Neural crest cell (in vitro differentiated cells): ENCODE measurements at places on chromosomes 4 and X. TPM values are rescaled to one million over a fixed set of nuclear protein-coding genes. Genes with fewer than 3 reads are reported as not detected.

Gene MAGEC1
- total RNA-seq: not detected in 2 replicates

Gene PABPC1L2A
- 0.23 and 0.39 TPM in 2 replicates for total RNA-seq

Gene FAM133A
- 0.58 and 0.86 TPM in 2 replicates for total RNA-seq

Gene LINC00632
- total RNA-seq: 243 and 314 TPM in 2 replicates

Gene PF4V1
- total RNA-seq: not detected in 2 replicates

Gene LUZP4
- total RNA-seq: not detected in 2 replicates

Gene FANCB
- 16.1 and 19.5 TPM in 2 replicates for total RNA-seq

Gene NAP1L2
- 7.2 and 7.3 TPM in 2 replicates for total RNA-seq

GRCh38 chr4:28966982-28967381, 1753.2 kb upstream of the PCDH7 start:
- no peaks in the 10 kb centered on the region for H3K4me1 ChIP-seq
- H3K27ac ChIP-seq: no peak overlapping the region
- H3K36me3 ChIP-seq: no peaks in the 10 kb centered on the region
- no peaks in the 10 kb centered on the region for H3K27me3 ChIP-seq

- peaks cover 63% of the 10 kb centered on the region for H3K4me1 ChIP-seq
- H3K27me3 ChIP-seq: no peaks in the 10 kb centered on the region
- H3K36me3 ChIP-seq: peaks cover 2% of the 10 kb centered on the region
These were observed 548 bp downstream of the TMEM164 start for GRCh38 chrX:110003167-110004156.

DNA sequence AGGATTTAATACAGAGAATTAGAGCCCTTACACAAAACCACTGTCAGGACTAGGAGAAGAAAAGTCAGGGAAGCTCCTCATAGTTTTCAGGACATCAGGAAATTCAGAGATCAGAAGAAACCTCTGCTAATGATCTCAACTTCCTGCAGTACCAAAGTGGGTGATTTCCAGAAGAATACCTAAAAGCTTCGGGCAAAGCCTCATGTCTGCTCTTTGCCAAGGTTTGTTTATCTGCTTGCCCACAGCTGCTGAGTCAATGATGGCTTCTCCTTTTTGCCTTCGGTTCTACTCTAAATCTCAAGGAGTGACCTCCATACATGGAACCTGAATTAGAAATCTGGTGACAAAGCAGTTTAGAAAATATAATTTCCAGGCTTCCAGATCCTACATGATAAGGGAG, 68.4 kb downstream of the USP38 start:
- no peak for DNase-seq
- H3K4me3 ChIP-seq: no peak overlapping the region
- H3K27me3 ChIP-seq: no peaks in the 10 kb centered on the region
- H3K4me1 ChIP-seq: no peaks in the 10 kb centered on the region

DNA sequence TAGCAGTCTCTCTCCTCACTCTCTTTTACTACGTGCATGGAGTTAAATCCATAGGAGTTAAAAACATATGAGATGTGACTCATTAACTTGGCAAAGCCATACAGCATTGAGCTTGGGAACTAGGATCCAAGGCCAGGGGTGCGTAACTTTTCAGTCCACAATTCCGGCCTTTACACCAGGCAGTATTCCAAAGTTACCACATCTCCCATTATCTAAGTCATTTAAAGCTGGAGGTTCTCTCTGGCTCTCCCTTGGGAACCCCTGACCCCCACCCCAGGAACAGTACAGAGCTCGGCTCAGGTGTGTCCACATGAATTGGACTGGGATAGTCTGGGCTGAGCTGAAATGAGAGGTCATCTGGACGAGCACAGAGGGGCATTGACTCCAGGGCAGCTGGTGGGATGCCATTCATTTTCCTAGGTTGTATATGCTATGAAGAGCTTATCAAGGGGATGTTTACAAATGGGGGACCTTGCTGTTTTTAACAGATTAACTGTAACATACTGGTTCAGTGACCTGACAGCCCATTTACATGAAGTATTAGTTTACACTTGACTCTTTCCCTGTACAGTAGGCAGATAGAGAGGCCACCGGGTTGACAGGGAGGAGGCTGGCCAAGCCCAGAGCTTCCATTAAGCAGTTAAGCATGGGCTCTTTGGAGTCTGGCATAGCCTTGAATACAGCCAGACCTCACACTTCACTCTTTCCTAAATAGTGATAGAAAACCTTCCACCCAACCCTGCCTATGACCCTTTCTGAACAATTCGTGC, 128.8 kb downstream of the RAB28 start:
- no peaks in the 10 kb centered on the region for H3K27me3 ChIP-seq
- no peak overlapping the region for H3K27ac ChIP-seq
- H3K36me3 ChIP-seq: peaks cover 28% of the 10 kb centered on the region

- H3K4me3 ChIP-seq: no peak overlapping the region
- H3K4me1 ChIP-seq: no peaks in the 10 kb centered on the region
- no peaks in the 10 kb centered on the region for H3K27me3 ChIP-seq
- no peak for DNase-seq
These were observed 802.0 kb downstream of the RPA4 start for GRCh38 chrX:97685753-97686152.

GRCh38 chrX:130563476-130563875, 161.7 kb downstream of the RBMX2 start:
- H3K27ac ChIP-seq: no peak overlapping the region
- no peaks in the 10 kb centered on the region for H3K36me3 ChIP-seq
- H3K27me3 ChIP-seq: no peaks in the 10 kb centered on the region
- H3K4me3 ChIP-seq: no peak overlapping the region

- H3K27me3 ChIP-seq: no peaks in the 10 kb centered on the region
- H3K27ac ChIP-seq: no peak overlapping the region
- H3K36me3 ChIP-seq: no peaks in the 10 kb centered on the region
- H3K4me1 ChIP-seq: peaks cover 6% of the 10 kb centered on the region
These were observed 18.9 kb upstream of the PCDH10 start for GRCh38 chr4:133130171-133130570.

DNA sequence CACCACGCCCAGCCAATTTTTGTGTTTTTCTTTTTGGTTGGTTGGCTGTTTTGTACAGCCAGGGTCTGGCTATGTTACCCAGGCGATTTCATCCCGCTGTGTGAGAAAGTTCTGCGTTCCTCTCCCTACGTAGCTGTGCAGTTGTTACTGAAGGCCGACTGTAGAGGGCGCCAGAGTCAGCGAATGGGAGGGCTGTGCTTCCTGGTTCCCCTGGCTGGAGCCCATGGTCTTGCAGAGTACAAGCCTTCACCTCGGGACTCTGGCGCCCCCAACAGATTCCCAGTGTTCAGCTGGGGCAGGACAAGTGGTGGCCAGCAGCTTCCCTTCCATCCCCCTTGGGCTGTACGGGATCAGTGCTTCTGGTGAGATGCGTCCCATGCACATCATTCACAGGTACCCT, 5.6 kb upstream of the CT45A1 start:
- no peak overlapping the region for H3K4me3 ChIP-seq
- peak; percentile 26 for DNase-seq
- no peaks in the 10 kb centered on the region for H3K4me1 ChIP-seq
- no peak overlapping the region for H3K27ac ChIP-seq
- H3K27me3 ChIP-seq: peaks cover 2% of the 10 kb centered on the region
- H3K36me3 ChIP-seq: peaks cover 2% of the 10 kb centered on the region

DNA sequence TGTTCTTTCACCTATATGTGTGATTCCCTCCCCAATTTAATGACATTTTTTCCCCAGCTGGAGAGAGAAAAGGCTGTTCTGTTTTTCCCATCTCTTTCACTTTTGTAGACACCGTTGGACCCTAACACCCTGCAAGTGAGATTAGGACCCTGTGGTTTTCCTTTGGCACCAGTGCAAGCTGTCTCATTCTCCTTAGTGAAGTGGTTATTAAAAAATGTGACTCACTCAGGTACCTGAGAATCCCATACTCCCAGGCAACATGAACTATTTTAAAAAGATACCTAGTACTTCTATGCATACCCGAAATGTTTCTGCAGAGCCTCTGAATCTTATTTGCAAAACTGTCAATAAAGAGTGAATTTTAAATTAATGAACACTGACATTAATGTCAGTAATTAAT, 175.7 kb upstream of the TBC1D9 start:
- H3K4me3 ChIP-seq: no peak overlapping the region
- peaks cover 5% of the 10 kb centered on the region for H3K36me3 ChIP-seq
- H3K27ac ChIP-seq: no peak overlapping the region
- H3K27me3 ChIP-seq: no peaks in the 10 kb centered on the region

DNA sequence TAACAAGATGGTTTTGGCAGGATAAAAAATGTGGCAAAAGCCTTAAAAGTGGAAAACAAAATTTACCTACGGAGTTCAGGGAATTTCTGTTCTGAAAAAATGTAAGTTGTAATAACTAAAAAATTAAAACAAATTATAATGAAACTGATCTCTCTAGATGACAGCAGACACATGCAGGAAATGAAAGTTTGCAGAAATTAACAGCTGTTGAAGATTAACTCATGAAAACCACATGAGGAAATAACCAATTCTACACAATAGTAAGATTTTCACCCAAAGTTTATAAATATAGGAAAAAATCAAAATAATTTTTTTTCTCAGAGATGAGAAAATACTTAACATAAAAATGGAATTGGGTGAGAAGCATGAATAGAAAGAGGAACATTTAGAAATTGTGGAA, 47.5 kb upstream of the UGT2B15 start:
- H3K27me3 ChIP-seq: no peaks in the 10 kb centered on the region
- no peak for DNase-seq
- no peak overlapping the region for H3K4me3 ChIP-seq

GRCh38 chr4:141065872-141066271, 67.4 kb downstream of the RNF150 start:
- no peak for DNase-seq
- peaks cover 7% of the 10 kb centered on the region for H3K4me1 ChIP-seq
- H3K27me3 ChIP-seq: no peaks in the 10 kb centered on the region

GRCh38 chr4:81634165-81634564, 162.5 kb upstream of the RASGEF1B start:
- H3K27ac ChIP-seq: no peak overlapping the region
- H3K27me3 ChIP-seq: no peaks in the 10 kb centered on the region
- DNase-seq: no peak
- H3K4me3 ChIP-seq: no peak overlapping the region

DNA sequence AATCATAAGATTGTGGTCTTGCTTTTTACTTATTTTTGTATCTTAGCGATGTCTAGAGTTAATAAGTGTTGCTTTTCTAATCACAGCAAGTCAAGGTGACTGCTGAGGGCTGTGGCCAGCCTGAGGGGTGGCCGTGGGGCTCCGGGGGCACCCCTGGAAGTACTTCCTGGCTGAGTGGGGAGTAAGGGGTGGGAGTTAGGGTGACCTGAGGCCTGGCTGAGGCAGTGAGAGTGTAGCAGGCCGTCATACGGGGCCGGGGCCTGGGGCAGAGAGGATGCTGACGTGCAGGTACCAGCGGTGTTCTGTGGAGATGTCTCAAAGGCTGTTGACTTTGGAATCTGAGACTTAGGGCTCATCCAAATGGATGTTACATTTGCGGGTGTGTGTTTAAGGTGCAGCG, 29.3 kb downstream of the PIGG start:
- peaks cover 15% of the 10 kb centered on the region for H3K4me1 ChIP-seq
- DNase-seq: no peak
- H3K27ac ChIP-seq: no peak overlapping the region
- H3K27me3 ChIP-seq: no peaks in the 10 kb centered on the region
- peaks cover 6% of the 10 kb centered on the region for H3K36me3 ChIP-seq
- no peak overlapping the region for H3K4me3 ChIP-seq

GRCh38 chrX:2266445-2267349, 234.1 kb downstream of the DHRSX start:
- H3K36me3 ChIP-seq: peaks cover 8% of the 10 kb centered on the region
- H3K27ac ChIP-seq: no peak overlapping the region
- DNase-seq: no peak
- H3K27me3 ChIP-seq: no peaks in the 10 kb centered on the region

GRCh38 chr4:185566425-185566824, 31.1 kb upstream of the PDLIM3 start:
- H3K36me3 ChIP-seq: peaks cover 3% of the 10 kb centered on the region
- no peak overlapping the region for H3K4me3 ChIP-seq
- no peaks in the 10 kb centered on the region for H3K27me3 ChIP-seq
- H3K4me1 ChIP-seq: peaks cover 49% of the 10 kb centered on the region
- no peak for DNase-seq
- peak overlapping the region; percentile 13 for H3K27ac ChIP-seq

GRCh38 chr4:146095091-146095690, 80.3 kb upstream of the LSM6 start:
- DNase-seq: peak; percentile 31
- no peaks in the 10 kb centered on the region for H3K4me1 ChIP-seq
- H3K4me3 ChIP-seq: no peak overlapping the region

GRCh38 chr4:1512051-1512737, 106.0 kb upstream of the NKX1-1 start:
- no peaks in the 10 kb centered on the region for H3K36me3 ChIP-seq
- H3K27me3 ChIP-seq: peaks cover 20% of the 10 kb centered on the region
- H3K4me3 ChIP-seq: no peak overlapping the region
- H3K27ac ChIP-seq: no peak overlapping the region
- DNase-seq: no peak

GRCh38 chrX:141787655-141788054, 50.5 kb upstream of the MAGEC3 start:
- no peaks in the 10 kb centered on the region for H3K36me3 ChIP-seq
- no peak overlapping the region for H3K4me3 ChIP-seq
- no peaks in the 10 kb centered on the region for H3K4me1 ChIP-seq
- no peak for DNase-seq

DNA sequence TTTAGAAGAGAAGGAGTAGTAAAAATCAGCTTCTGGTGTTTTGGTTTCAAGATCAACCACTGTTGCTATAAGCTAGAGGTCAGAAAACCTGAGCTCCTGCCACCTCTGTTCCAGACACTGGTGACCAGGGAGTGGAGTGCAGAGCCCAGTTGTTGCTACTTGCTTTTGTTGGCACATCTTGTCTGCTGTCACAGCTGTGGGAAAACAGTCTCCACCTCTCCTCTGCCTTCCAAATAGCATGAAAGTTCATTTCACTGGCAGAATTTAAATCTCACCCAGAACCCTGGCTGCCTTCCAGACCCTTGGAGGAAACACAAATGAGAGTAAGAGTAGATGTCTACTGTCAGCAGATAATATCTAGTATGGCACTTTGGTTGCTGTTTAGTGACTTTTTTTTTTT, 297.5 kb upstream of the KLF3 start:
- DNase-seq: no peak
- H3K27ac ChIP-seq: peak overlapping the region; percentile 53
- no peak overlapping the region for H3K4me3 ChIP-seq
- H3K27me3 ChIP-seq: no peaks in the 10 kb centered on the region
- no peaks in the 10 kb centered on the region for H3K36me3 ChIP-seq
- no peaks in the 10 kb centered on the region for H3K4me1 ChIP-seq

- peaks cover 37% of the 10 kb centered on the region for H3K27me3 ChIP-seq
- H3K4me3 ChIP-seq: peak overlapping the region; percentile 93
- no peak for DNase-seq
- no peak overlapping the region for H3K27ac ChIP-seq
These were observed 1.6 kb downstream of the RNF150 start for GRCh38 chr4:141131723-141132071.
